ENCODE measurements at places on chromosomes 6 and 20.

GRCh38 chr20:35994994-35995453, 26.6 kb downstream of the CNBD2 start:
- peak; percentile 74 for DNase-seq

DNA sequence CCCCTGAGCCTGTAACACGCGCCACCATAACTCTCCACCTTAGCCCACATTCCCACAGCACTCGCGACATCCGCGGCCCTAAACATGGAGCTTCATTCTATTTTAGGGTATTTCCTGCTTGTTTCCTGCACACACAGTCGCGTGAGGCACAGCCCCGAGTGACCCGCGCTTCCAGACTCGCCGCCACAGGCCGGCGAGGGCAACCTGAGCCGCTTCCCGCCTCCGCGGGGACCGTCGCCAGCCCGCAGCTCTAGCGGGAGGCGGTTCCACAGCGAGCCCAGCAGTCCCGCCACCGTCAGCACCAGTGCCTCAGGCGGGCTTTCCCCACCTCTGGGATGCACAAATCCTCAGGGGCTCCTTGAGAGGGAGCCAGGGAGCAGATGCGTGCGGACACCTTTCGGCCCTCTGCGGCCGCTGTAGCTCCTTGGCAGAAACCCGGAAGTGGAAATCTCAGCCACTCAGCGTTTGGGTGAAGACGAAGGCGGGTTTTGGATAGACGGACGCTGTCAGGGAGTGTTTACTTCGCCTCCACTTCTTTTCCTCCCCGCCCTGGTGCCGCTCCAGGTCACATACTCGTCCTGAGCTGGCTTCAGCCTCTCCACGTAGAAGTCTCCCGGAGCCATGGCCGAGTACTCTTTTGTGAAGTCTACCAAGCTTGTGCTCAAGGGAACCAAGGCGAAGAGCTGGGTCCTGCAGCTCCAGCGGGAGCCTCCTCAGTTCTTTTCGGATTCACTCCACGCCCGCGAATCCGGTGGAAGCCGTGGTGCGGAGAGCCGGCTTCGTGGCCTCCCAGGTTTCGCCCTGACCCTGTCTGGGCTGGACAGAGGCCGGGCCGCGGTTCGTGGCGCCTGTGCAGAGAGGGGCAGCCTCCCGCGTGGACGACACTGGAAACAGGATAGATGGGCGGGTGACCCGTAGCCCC, 2177.4 kb upstream of the DEFB115 start:
- peak; percentile 26 for DNase-seq

- DNase-seq, result no peak
Observed at GRCh38 chr6:39313526-39314272, 520 bp downstream of the KCNK17 start.

DNA sequence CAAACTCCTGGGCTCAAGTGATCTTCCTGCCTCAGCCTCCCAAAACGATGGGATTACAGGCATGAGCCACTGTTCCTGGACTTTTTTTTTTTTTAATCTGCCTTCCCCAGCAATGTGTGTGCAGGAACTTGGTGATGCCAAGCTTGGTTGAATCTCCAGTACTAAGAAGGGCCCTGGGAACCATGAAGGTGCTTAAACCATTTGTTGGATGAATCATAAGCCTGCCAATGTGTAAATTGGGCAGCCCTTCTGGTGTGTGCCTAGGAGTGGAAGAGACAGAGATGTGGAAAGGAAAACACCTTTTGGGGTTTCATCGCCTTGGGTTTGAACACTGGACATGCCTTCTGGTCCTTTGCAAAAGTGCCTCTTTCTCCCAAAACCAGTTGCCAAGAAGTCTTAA, 7.1 kb upstream of the SPO11 start:
- DNase-seq, result no peak

DNA sequence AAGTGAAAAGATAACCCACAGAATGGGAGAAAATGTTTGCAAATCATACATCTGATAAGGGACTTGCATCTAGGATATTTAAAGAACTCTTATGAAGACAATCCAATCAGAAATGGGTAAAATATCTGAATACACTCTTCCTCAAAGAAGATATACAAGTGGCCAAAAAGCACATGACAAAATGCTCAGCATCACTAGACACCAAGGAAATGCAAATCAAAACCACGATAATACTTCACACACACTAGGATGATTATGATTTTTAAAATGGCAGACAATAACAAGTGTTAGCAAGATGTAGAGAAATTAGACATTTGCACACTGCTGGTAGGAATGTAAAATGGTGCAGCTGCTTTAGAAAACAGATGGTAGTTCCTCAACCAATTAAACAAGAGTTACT, 34.8 kb upstream of the SIRT5 start:
- DNase-seq, result no peak

- peak; percentile 57 for DNase-seq
Observed at GRCh38 chr6:27332692-27333641, 20.9 kb upstream of the POM121L2 start.

DNA sequence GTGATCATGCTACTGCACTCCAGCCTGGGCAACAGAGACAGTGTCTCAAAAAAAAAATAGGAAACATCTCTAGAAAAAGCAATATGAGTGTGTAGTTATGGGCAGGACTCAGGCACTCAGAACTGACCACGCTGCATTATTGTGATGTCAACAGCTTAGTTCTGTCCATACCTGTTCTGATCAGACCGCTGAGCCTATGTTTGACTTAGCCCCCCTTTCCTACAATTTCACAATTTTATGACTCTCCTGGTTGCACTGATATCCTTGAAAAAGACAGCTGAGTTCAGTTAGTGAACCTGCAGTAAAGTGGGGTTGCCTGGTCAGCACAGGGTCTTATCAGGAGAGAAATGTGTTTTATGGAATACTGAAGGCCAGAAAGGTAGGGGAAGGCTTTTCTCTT, 37.8 kb upstream of the PRDM1 start:
- no peak for DNase-seq

DNA sequence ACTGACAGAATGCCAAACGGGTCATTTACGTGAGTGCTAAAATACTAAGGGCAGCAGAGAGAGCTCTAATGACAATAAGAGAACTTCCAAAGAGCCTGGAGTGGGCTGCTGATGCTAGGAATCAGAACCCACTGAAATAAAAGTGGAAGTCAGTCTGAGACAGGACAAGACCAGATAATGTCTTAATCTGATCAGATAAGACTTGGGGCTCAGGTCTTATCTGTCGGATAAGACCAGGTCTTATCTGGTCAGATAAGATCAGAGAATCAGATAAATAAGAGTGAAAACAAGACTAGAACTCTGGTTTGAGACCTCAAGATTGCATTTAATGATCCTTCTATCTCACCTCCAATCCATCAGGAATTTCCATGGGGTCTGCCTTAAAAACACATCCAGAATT, 18.6 kb downstream of the LRP11 start:
- DNase-seq, result no peak

GRCh38 chr6:168416531-168416930, 24.5 kb upstream of the SMOC2 start:
- no peak for DNase-seq

DNA sequence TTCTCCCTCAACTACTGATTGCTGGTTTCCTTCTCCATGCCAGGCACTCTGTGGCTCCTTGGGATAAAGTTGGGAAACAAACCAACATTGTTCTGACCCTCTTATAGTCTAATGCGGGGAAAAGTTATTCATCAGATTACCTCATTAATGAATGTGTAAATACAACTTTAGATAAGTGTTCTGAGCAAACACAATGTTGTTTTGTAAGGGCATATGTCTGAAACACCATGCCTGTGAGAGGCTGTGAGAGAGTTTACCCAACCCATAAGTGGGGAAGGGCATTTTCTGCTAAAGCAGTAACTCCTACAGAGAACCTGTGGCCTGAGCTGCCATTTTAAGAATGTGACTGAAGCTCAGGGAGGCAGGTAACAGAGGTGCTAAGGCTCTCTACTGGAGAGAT, 283.5 kb downstream of the KHDC1L start:
- no peak for DNase-seq

DNA sequence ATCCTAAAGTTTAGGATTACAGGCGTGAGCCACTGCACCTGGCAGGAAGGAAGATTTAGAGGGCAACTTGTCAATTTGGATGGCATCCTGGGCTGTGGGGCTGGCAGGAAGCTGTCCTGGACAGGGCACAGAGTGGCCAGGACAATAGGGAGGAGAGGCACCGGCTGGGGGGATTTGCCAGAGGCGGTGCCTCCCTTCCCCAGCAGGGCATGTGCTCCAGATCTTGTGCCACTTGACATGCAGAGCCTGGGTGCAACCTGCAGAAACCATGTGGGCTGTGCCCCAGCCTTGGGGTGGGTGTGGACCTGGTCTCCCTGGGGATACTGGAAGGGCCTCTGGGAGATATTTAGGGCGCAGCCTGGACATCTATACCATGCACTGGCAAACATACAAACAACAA, 58.6 kb upstream of the EEF1A1 start:
- DNase-seq, result no peak

GRCh38 chr6:1170794-1171193, 141.1 kb upstream of the FOXQ1 start:
- DNase-seq, result no peak

DNA sequence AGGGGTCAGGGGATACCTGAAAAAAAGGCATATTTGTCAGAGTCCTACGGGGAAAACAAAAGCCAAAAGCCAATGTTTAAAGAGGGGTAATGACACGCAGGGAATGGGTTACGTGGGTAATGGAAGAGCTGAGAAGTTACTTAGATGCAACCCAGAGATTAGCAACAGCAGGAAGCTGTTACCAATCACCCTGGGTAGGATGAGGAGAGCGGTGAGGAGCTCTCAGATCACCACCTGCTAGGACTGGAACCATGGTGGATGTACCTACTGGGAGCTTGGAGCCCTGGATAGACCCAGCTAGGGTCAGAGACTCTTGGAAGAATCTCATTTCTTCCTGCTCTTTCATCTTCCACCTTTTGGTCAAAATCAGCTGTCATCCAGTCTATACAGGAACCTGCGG, 51.2 kb upstream of the RNF24 start:
- DNase-seq, result no peak

DNA sequence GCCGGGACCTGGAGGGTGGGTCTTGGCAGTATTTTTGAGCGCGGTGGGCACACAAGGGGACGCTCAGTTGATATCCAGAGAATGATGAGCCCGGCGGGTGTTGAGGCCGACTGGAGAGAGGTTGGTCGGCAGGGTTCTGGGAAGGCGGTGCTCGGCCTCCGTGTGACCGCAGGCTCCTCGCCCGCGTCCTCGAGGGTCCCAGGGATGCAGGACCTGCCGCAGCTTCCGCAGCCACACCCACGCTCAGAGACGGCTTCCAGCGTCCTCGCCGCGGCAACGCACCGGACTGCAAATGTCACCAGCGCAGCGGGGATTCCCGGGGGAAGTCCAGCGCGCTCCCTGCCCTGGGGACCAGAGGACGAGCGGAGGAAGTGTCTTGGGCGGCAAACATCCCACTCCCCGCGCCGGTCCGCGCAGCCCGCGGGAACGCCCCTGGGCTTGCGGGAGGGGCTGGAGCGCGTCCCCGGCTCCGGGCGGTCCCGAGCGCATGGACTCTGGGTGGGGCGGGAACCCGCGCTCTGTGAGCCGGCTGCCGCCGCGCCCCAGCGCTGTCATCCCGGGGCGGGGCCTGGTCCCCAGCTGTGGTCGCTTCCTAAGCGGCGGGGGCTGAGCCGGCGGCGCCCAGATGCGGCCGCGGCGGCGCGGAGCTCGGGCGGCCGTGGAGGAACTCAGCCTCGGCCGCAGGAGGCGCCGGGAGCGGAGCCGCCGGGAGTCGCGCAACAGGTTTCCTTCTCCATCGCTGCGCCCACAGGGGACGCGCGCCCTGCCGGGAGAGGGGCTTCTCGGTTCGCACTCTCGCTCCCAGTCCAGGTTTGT, at the start of gene STX11:
STX11 (plus strand) TSS at position 624 of the 816 bp plus-strand sequence. CDS start 36,111 bp downstream, outside the sequence.
- peak; percentile 68 for DNase-seq

- DNase-seq, result no peak
Observed at GRCh38 chr6:129795261-129795660, 65.9 kb downstream of the TMEM244 start.

- no peak for DNase-seq
Observed at GRCh38 chr6:162713974-162714780, 13.4 kb downstream of the PRKN start.

DNA sequence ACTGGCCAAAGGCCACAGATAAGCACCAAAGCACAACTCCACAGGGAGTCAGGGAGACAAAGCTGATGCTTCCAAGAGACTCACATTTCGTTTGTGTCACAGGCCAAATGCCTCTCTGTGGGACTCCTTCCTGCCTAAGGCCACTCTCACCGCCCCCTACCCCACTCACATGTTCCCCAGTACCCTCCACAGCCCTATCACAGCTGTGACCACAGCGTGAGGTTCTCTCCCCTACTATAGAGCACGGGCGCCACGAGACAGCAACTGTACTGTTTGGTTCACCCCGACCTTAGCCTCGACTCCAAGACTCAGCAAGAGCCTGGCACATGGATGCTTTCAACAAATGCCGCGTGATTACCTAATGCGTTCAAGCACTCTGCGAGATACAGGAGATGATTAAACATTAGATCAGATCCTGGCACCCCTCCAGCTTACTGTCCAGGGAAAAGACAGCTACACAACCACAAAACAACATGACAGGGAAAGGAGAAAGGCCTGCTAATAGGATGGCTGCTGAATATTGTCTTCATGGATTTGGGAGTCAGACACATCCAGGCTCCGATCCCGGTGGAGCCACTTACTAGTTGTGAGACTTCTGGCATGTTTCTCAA, 105.5 kb downstream of the AGPAT4 start:
- DNase-seq, result no peak

DNA sequence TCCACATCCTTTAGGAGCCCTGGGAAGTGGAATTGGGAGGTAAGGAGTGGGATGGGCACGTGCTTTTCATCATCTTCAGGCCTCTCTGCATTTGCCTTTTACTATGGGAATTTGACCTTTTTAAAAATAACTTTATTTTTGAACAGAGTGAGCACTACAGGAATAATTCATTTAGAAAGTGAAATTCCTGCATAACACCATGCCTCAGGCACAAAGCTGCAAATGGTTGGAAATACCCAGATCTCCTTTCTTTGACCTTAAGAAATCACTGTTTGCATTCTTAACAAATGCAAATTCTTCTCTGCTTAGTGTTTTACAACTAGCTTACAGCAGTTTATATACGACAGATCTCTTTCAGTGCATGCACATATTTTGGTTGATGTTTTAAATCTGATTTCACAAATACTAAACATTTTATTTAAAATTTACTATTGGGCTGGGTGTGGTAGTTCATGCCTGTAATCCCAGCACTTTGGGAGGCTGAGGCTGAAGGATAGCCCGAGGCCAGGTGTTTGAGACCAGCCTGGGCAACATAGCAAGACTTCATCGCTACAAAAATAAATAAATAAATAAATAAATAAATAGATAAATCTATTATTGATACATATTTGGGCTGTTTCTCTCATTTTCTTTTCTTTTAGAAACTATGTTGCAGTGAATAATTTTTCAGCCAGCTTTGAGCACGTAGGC, 24.5 kb downstream of the CST8 start:
- DNase-seq, result no peak

GRCh38 chr6:35260591-35261570, 1.3 kb downstream of the ZNF76 start:
- no peak for DNase-seq

DNA sequence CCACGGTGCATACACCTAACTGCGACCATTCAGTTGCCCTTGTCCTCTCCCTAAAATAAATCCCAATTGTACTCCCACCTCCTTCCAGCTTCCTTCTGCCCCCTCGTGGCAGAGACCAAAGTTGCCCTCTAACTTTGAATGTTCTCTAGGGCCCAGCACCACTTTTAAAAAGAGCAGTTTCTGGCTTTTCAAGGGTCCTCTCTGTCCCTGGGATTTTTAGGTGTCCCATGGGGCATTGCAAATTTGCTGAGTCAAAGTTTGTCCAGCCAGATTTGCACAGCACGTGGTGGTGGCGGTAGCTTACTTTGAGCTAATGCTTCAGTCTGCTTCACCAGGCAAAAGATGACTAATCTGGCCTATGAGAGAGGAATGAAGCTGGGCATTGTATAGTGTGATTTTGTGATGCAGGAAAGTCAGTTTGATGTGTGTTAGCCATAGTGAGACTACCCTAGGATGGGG, 100.2 kb downstream of the PERP start:
- DNase-seq, result no peak

- no peak for DNase-seq
Observed at GRCh38 chr6:53230775-53231467, 82.3 kb upstream of the GCM1 start.
